ENCODE measurements at places on chromosomes 2 and 18.

- DNase-seq, result no peak
These were observed 211.1 kb downstream of the HDAC4 start for GRCh38 chr2:239189711-239190131.

DNA sequence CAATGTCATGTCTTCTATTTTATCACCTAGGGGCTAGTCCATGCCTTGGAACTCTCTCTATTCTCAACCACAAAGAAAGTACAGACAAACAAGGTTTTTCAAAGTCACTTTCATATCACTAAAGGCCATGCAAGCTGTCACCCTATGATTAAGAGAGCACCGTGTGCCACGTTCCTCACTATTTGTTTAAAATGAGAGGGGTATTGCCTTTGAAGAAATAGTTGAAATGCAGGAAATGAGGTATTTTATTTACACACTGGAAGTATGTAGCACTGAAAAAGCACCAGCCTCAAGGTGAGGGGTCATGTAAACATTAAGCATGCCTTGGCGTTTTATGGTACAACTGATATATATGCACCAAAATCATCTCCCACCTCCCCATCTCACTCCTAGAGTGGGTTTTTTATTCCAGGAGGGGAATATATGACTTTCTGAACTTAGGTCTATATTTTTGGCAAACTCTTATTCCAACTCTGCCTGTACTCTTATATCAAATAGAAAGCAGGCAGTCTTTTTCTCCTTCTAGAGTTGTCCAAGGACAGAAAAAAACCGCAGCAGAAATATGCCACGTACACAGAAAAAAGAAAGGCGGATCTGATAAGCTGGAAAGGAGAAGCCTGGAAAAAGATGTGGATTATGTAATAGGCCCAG is 53.5 kb downstream of the VSNL1 start:
- DNase-seq, result no peak

DNA sequence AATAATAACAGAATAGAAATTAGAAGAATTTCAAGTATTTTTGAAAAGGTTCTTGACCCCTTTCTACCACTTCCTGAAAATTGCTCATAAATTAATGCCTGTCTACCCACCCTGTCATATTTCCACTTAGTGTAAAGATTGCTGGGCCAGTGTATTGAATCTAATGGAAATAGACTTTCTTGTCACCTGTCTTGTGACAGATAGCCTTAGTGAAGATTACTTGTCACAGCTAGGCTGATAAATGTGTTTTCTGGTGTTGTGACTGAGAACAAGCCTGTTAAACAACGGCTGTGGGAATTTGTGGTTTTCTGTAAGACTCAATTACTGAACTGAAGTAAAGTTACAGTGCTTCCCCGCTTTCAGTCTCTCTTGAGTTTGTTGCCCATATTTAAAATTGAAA is 37.0 kb downstream of the PIK3C3 start:
- no peak for DNase-seq

DNA sequence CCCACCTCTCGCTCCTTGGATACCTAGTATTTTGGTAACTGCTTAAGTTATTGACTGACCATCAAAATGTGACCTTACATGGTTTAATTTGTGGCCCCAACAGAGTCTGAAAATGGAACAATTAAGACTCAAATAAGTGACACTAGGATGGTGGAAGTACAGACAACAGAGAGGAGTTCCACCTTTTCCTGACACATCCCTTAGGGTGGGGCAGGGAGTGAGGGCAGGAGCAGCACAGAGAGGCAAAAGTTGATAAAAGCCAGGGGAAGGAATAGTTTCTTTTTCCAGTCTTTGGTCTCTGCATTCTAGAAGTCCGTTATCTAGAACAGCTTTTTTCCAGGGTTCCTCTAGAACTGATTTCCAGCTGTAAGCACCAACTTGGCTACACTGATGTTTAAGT is 32.2 kb downstream of the FTCDNL1 start:
- no peak for DNase-seq

- no peak for DNase-seq
These were observed 241.1 kb downstream of the BCL2 start for GRCh38 chr18:63078471-63078870.

- DNase-seq, result no peak
These were observed 73.8 kb upstream of the ACAA2 start for GRCh38 chr18:49886891-49887764.

- DNase-seq, result no peak
These were observed 205.8 kb downstream of the NDUFA10 start for GRCh38 chr2:239819091-239819973.

DNA sequence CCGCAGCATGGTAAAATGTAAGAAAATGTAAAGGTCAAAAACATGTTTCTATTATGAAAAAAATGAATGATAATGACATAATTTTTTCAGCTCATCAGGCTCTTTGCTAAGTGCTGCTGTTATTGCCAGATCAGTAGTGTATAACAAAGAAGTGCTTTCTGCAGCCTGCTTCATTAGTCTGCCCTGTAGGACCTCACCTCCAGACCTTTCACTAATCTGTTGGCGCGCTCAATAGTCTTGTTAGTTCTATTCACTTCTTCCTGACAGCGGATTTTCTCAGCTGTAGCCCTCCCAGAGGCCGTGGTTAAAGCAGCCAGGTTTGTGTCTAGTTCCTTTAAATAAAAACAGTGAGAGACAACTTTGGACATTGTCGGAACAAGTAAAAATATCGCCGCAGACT is 97.7 kb downstream of the CDCA7 start:
- no peak for DNase-seq

- no peak for DNase-seq
These were observed 138.1 kb downstream of the WDR7 start for GRCh38 chr18:56789004-56789888.

DNA sequence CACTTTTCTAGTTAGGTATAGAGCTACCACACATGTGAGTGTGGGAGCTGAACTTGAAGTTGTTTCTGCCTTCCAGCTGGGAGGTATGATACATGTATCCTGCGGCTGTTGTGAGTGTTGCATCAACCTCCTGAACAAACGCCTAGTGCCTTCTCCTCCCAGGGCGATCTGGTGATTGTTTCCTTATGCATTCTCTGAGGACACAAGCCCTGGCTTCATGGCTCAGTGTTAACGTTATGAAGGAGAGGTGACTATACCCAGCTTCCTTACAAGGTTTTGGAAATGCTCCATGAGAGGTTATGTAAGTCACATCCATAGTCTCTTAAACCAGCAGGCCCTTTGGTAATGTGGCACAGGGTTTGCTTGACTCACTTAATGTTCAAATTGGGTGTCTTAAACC is 64.9 kb downstream of the SPRED2 start:
- DNase-seq, result no peak

DNA sequence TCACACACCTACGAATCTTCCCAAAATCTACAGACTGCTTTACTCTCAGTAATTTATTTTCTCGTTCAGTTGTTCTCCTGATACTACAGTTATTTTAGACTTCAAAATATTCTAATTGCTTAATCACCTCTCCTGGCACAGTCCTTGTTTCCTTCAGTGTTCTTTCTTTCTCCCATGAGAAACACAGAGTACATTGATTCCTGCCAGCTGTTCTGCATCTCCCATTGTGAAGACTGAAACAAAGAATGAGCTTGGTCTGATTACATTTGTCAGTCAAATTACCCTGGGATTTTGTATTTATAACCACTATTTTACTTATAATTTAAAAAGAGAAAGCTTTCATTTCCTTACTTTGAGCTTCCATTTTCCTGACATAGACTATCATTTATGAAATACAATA is 63.9 kb upstream of the TANK start:
- DNase-seq, result no peak

DNA sequence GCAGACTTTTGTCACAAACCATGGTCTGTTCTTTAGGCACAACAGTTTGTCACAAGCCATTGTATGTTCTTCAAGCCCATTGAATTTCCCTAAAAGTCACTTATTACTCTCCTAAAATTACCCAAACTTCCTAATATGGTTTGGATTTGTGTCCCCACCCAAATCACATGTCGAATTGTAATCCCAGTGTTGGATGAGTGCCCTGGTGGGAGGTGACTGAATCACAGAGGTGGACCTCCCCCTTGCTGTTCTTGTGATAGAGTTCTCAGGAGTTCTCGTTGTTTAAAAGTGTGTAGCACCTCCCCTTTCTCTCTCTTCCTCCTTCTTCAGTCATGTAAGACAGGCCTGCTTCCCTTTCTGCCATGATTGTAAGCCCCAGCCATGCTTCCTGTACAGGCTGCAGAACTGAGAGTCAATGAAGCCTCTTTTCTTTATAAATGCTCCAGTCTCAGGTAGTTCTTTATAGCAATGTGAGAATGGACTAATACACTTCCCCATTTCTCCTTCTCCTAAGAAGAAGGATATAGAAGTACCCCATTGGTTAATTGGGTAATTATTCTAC is 11.2 kb upstream of the GYPC start:
- no peak for DNase-seq

- DNase-seq, result no peak
These were observed 910 bp downstream of the PRSS56 start for GRCh38 chr2:232521098-232521497.

GRCh38 chr2:237695201-237695780 is 67.9 kb downstream of the LRRFIP1 start:
- no peak for DNase-seq
